IPS DF 6.9 (cell line): ENCODE measurements at places on chromosomes 6 and 20.

- no peak for DNase-seq
Observed at GRCh38 chr6:5706124-5707033, 300.3 kb downstream of the NRN1 start.

- DNase-seq: no peak
Observed at GRCh38 chr6:6196762-6197161, 123.7 kb downstream of the F13A1 start.

DNA sequence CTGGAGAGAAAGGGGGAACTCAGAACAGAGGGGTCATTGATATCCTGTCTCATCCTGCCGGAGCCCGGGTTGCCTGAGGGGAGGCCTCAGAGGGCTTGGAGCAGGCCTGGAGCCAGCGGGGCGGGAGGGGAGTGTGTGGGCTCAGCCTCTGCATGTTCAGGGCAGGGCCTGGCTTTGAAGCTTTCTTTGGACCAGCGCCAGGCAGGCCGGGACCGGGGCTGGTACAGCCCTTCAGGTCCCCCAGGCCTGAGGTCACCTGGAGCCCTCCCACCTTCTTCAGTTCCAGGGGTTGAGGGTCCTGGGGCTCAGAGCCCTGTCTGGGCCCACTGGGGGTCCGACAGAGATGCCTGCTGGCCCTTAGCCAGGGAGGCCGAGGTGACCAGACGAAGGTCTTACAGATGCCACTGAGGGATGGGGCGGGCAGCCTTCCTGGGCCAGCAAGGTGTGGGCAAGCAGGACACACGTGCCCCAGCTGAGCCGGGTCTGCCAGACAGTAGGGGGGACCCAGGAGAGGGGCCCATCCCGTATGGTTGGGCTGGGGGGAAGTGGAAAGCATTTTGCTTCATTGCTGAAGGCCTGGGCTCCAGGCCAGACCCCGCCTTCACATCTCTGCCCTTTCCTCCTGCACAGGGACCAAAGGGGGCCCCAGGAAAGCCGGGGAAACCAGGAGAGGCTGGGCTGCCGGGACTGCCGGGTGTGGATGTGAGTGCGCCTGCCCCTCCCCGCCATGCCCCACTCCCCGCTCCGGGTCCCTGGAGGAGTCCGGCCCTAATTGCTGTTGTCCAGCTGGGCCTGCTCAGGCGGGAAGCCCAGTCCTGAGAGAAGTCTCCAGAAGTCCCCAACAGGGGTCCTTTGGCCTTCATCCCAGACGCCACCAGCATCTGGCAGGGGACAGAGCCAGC is 2.0 kb downstream of the COL9A3 start:
- DNase-seq: no peak

- DNase-seq: no peak
Observed at GRCh38 chr20:710780-711450, 35.3 kb upstream of the SCRT2 start.

- DNase-seq: no peak
Observed at GRCh38 chr6:90382760-90383159, 86.1 kb upstream of the BACH2 start.

DNA sequence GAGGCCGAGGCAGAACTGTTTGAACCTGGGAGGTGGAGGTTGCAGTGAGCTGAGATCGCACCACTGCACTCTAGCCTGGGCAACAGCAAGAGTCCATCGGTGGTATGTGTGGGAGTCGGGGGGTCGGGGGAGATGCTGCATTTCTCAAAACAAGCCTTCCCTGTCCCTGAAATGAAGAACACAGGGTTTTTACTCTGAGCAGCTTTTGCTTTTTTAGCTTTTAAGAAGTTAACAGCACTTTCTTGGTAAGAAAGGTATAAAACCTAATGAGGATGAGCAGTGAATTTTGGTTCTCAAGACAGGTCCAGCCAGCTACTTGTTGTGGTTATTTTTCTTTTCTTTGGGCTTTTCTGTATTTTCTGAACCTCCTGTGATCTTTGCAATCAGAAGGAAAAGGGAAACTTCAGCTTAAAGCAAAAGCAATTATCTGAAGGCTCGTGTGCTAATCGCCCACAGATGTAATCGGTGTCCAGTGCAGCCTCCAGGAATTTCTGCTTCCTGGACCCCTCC is 3.7 kb downstream of the RPL10A start:
- no peak for DNase-seq

GRCh38 chr20:14127514-14128223 is 132.4 kb downstream of the MACROD2 start:
- no peak for DNase-seq

- DNase-seq: no peak
Observed at GRCh38 chr20:64001607-64002011, 20.7 kb downstream of the PRPF6 start.

DNA sequence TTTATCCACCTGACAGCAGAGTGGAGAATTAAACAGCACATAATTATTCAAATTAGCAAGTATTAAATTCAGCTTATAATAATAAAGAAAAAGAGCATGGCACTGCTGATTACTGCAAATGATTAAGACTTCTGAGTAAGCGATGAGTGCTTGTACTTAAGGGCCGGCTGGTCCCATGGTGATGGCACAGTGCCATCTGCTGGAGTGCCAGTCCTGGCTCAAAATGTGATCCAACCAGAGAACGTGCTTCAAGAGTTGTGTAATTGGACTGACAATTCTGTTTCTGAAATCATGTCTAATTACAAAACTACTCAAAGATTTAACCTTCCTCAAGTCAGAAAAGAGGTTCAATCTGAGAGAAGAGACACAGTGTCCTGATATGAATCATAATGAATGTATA is 181.6 kb upstream of the RGS17 start:
- no peak for DNase-seq

DNA sequence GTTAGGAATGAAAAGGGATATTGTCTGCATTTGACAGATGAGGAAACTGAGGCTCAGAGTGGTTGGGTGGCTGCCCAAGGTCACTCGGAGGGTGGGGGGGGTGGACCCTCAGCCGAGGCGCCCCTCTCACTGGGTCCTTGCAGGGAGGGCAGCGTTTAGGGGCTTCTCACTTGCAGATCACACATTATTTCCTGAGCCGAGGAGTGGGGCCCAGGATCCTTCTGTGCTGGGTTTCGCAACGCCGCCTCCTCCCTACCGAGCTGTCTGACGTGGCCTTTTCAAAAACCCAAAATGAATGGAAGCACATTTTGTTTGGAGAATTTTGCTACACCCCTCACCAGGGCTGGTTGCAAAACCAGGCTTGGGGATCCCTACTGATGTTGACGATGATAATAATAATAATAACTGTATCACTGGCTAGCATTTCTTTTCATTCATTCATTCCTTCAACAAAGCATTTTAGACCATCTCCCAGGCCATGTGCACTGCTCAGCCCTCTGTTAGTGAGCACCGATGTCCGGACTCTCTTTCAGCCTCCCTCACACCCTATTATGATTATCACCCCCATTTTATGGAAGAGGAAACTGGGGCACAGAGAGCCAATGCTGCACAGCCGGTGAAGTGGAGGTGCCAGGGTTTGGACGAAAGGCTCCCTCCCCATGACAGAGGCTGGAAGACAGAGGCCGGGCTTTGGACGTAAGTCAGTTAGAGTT is 5.2 kb downstream of the DLGAP4 start:
- DNase-seq: no peak

GRCh38 chr6:87066449-87067333 is 28.2 kb downstream of the CGA start:
- peak; percentile 13 for DNase-seq

DNA sequence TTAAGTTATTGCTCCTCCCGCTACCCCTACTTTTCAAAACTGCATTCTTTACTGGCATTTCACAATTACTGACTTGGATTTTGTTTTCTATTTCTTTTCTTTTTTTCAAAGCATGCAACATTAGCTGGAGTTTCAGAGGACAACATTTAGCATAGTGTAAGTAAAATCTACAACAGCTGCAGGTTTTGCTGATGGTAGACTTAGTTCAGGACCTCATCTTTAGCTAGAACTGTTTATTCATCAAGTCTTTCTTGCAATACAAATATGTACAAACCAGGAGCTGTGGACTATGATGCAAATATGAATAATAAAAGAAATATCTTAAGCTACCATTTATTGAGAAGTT is 728 bp upstream of the CEP162 start:
- DNase-seq: no peak
